ENCODE measurements at places on chromosomes 5 and 9.

- no peak for DNase-seq
These were observed 98.6 kb downstream of the PAM start for GRCh38 chr5:102853680-102854079.

GRCh38 chr5:166788050-166788449 lies 1503.4 kb upstream of the WWC1 start:
- DNase-seq, result no peak

DNA sequence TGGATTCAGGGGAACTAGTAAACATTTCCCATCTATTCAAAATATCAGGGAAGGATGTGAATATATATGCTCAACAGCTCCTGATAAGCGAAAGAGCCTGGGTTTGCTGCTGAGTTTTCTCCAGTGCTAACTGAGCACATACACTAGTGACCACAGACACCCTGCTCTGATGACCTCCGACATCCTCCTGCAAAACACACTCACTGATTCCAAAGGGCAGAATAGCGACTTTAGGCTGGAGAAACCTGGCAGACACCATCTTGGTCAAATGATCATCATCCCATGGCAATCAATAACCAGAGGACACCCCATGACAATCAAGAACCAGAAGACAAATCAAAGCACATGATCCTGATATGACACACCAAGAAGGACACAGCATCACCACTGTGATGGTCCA lies 9.2 kb upstream of the GADD45G start:
- DNase-seq, result no peak

DNA sequence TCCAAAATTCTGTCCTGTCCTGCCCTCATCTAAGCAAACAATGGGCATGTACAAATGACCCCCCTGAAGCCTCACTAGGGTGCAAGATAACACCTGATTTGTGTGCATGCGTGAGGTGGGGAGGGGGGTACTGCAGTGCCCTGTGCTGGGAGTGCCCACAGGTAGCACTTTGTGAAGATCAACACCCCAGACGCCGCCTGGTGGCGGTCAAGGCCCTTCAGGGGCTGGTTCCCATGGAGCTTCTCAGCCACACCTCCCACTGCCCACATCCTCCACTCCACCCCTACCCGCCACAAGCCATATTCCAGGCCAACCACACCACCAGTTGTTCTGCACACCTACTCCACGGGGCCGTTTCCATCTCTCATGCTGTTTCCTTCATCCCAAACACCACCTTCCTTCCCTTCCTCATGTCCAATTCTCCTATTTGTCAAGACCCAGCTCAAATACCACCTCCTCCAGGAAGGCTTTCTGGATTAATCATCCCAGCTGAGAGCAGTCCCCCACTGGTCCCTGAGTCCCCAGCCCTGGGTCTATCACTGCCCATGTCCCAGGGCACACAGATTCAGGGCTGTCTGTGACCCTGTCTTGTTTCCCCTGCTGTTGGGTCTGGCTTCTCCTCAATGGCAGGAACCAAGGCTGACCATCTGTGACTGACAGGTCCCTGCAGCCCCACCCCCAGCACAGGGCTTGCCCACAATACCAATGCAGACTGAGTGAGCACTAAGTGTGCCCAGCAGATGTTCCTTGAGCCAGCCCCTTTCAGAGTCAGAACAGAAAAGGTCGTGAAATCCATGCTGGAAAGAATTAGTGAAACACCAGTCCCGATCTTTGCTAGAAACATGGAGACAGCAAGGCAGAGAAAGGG lies 178.4 kb downstream of the PAX5 start:
- DNase-seq, result no peak

- no peak for DNase-seq
These were observed 20.7 kb upstream of the LPCAT1 start for GRCh38 chr5:1544294-1544961.

DNA sequence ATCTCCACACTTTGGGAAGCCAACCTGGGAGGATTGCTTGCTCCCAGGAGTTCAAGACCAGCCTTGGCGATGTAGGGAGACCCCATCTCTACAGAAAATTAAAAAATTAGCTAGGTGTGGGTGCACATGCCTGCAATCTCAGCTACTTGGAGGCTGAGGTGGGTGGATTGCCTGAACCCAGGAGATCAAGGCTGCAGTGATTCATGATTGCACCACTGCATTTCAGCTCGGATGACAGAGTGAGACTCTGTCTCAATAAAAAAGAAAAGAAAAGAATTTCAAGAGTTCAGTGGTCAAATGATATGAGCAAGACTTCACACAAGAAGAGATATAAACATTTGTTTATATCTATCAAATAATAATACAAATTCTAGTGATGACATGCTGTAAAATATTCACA lies 23.0 kb upstream of the MTAP start:
- no peak for DNase-seq

DNA sequence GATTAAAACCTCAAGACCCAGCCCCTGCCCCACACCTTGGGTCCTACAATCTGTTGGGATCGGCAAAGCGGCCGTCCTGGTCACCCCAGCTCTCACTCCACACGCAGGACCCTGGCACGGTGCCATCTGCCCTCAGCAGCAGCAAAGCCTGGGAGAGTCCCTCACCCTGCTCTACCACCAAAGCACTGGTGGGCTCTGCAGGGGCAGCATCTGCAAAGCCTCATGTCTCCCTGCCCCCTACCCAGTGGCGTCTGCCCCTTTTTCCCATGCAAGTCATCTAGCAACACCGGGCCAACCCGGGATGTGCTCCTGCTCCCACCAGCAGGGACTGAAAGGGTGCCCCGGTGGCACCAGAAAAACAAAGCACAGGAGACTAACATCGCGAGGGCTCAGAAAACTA lies 19.6 kb upstream of the CNOT6 start:
- peak; percentile 32 for DNase-seq

- no peak for DNase-seq
These were observed 3.0 kb upstream of the RGS14 start for GRCh38 chr5:177354711-177355110.

GRCh38 chr5:55551358-55551757 lies 16.6 kb upstream of the PLPP1 start:
- DNase-seq, result no peak

GRCh38 chr5:9343146-9343850 lies 202.6 kb downstream of the SEMA5A start:
- DNase-seq, result no peak

DNA sequence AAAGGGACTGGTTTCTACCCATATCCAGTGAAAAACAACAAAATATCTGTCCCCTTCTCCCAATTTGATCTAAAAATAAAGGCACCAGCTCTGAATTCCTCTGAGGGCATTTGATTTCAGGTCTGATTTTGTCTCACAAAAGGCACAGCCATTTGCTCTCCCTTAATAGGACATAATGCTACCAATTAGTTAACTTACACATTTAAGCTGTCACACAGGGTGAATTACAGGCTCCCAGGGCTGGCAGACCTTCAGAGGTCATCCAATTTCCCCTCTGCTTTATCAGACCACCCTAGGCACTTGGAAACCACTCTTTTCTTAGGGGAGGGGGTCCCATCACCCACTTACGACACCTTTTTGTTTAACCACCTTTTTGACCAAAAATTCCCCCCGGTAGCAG lies 319.9 kb downstream of the SPOCK1 start:
- no peak for DNase-seq

DNA sequence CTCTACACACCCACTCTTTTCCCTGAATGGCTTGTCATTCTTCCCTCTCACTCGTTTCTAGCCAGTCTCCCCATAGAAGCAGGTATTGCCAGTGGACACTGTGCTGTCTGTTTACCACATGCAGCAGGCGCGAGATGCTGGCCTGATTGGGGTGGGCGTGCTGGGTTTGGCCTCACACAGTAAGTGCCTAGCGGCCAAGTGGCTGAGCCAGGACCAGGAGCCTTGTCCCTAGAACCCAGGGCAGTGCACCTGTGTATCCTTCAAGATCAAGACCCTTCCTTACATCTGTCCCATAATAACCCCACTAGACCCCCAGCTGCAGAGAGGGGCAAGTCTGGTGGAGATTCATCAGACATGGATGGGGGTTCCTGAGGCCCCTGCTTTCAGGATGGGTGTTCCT lies 112.8 kb upstream of the IRX4 start:
- DNase-seq, result no peak

GRCh38 chr5:68258531-68258930 lies 43.0 kb downstream of the PIK3R1 start:
- DNase-seq, result no peak

GRCh38 chr5:17399931-17400330 lies 98.1 kb upstream of the TAF11L2 start:
- no peak for DNase-seq

- no peak for DNase-seq
These were observed 21.0 kb upstream of the C9orf40 start for GRCh38 chr9:74973714-74974113.

GRCh38 chr9:15155826-15156225 lies 151.2 kb downstream of the TTC39B start:
- DNase-seq, result no peak

DNA sequence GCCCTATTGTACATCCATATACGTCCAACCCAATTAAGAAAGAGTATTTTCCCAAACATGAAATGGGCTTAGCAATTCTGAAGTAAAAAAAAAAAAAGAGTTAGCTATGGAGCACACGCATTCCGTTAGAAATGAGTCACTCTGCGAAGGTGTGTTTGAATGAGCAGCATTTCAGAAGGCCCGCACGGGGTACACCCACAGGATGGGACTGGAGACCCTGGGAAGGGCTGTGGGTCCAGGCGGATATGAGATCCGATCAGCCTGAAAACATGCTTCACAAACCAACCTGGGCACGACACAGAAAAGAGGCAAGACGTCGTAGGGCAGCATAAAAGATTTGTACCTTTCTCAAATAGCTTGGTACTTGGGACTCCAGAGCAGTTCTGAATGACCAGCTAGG lies 173.9 kb upstream of the KLF9 start:
- no peak for DNase-seq

DNA sequence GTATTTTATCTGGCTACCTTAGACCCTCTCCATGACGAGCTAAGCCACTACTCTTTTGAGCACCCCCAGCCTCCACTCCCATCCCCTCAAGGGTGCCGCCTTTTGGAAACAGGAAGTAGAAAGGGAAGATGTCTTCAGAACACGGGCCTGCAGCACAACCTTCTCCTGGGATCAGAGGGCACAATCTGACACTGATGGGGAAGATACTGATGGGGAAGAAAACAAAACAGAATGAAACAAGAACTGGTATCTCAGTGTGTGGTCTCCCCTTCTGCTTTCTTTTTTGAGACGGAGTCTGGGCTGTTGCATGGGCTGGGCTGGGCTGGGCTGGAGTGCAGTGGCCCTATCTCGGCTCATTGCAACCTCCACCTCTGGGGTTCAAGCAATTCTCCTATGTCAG lies 539.7 kb upstream of the DAP start:
- DNase-seq, result no peak

GRCh38 chr9:20205821-20206220 lies 416.5 kb downstream of the MLLT3 start:
- DNase-seq, result no peak

DNA sequence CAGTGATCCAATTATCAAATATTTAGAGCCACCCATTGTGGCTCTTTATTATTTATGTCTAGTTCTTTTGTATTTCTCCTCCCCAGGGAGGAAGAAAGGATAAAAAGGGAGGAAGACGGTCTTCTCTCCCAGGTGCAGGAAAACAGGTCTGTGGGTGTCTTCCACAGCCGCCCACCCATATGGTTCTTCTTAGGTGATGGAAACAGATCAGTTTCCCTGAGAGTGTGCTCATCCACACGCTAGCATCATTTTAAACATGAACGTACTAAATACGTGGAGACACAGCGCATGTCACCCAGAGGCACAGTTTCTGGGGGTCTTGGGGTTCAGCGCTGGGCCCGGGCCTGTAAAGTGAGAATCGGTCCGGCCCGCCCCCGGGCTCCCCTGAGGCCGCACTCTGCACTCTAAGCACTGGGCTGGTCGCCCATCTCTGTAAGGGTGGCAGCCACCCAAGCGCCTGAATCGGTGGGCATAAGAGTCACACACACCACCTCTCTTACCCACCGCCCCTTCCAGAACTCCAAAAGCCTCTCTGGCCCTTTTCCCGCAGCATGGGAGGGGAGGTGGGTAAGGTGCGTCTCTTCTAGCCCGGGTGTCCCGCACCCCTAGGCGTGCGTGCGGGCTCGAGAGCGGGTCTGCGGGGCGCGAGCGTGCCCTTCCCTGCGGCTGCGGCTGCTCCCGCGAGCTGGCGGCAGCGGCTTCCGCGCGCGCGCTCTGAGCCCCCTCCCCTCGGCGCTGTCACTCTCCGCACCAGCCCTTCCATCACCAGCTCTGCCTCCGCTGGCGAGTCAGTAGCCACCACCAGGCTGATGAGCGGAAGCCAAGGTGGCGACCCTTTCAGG lies 1.3 kb downstream of the PTCH1 start:
- DNase-seq, result no peak

GRCh38 chr9:70120834-70121510 lies 77.3 kb downstream of the MAMDC2 start:
- DNase-seq, result no peak

GRCh38 chr5:50727149-50727496 lies 60.7 kb downstream of the PARP8 start:
- no peak for DNase-seq

DNA sequence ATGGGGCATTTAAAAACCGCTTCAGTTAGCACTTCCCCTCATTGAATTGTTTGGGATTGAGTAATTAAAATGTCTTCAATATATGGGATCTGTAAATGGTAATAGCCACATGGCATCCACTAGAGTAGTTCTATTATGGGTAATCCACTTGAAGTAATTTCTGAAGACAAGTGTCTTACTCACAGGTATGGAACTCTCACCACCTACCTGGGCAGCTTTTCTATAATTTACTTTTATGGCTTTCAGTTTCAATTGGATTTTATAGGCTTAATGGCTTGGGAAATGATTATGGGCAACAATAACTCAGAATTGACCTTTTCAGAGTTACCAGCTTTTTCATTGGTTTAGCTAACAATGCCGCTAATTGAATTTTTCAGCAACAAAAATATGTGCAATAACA lies 597.9 kb downstream of the PTPRD start:
- DNase-seq, result no peak

DNA sequence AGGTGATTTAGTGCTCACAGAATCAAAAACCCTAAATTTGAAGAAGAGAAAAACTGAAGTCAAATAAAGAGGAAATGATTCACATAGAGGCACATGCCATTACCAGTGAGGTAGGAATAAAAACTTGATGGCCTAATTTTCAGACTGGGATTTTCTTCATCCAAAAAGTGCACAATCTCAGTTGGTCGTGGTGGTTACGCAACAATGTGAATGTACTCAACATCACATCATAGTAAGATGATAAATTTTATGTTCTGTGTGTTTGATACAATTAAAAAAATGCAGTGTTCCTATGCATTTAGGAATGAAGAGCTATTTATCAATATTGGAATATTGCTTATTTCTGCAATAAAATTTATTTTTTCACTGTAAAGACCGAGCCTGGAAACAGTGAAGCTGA lies 60.7 kb downstream of the SV2C start:
- no peak for DNase-seq

GRCh38 chr9:108803428-108804065 lies 52.2 kb downstream of the ACTL7B start:
- no peak for DNase-seq

GRCh38 chr5:76610196-76610595 lies 13.0 kb downstream of the F2RL2 start:
- DNase-seq, result no peak

GRCh38 chr5:18740301-18740700 lies 1106.0 kb downstream of the TAF11L14 start:
- no peak for DNase-seq

GRCh38 chr5:82728926-82729702 lies 348.1 kb downstream of the TMEM167A start:
- DNase-seq, result no peak

- no peak for DNase-seq
These were observed 68.8 kb downstream of the SLC44A1 start for GRCh38 chr9:105313238-105313637.

GRCh38 chr9:21985964-21986667 lies 8.1 kb downstream of the CDKN2A start:
- DNase-seq, result no peak
